ENCODE measurements at places on chromosomes 7 and 10. TPM values are rescaled to one million over a fixed set of nuclear protein-coding genes. Genes with fewer than 3 reads are reported as not detected.

Gene TMEM229A
- total RNA-seq, result not detected

DNA sequence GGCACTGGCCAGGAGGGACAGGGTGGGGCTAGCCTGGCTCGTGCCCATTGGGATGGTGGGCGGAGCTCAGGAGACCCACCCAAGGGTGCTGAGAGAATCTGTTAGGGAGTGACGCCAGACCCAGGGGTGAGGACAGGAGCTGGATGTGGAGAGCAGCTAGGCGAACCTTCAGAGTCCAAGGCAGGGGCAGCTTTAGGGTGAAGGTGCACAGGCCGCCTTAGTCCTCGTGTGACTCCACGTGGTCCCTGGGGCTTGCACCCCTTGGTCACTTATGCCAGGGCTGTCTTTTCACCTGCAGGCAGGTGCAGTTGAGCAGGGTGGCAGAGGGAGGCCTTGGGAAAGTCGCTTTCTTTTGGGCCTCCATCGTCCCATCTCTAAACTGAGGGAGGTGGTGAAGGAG lies 4.3 kb downstream of the RAMP3 start:
- no peaks in the 10 kb centered on the region for H3K4me1 ChIP-seq
- peak; percentile 32 for DNase-seq
- H3K27ac ChIP-seq, result peak overlapping the region; percentile 53
- H3K36me3 ChIP-seq, result no peaks in the 10 kb centered on the region
- H3K27me3 ChIP-seq, result peaks cover 9% of the 10 kb centered on the region

Gene CHCHD2
- total RNA-seq, result 199 TPM

DNA sequence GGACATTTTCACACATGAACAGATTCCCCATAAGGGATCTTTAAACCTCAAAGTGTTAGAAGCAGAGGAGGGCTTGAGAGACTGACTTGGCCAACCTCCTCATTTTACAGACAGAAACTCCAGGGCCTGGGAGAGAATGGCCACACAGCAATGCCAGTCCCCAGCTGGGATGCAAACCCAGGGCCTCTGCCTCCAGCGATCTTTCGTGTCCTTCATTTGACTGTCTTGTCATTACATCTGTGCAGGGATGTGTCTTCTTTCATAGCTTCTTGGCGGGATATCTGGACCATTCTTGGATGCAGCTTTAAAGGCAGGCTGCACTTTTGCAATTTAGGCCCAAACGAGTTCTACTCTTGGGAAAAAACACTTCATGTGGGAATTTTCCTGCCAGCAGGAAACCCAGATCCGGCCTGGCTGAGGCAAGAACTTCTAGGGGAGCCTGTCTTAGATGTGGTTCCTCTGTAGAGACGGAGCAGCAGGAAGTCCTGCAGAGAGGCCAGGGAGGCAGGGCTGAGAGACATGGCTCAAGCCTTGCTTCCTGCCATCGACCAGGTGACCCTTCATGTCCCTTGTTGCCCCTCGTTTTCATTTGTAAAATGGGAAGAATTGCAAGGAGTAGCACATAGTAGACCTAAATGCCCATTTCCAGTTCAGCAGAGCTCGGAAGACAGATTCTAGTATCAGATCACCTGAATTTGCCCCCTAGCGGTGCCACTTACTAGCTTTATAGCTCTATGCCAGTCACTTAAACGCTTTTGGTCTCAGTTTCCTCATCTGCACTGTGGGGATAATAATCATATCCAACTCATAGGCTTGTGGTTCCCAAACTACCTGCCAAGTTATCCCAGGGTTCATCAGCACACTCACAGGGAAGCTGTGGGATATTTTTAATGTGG lies 43.9 kb upstream of the SLC29A3 start:
- H3K27ac ChIP-seq, result no peak overlapping the region
- no peak for DNase-seq
- peaks cover 11% of the 10 kb centered on the region for H3K4me1 ChIP-seq
- H3K27me3 ChIP-seq, result no peaks in the 10 kb centered on the region

Gene HTR7
- 0.32 TPM for total RNA-seq

Gene CDCA7L
- total RNA-seq, result 33.9 TPM

Gene FGF8
- total RNA-seq, result not detected

DNA sequence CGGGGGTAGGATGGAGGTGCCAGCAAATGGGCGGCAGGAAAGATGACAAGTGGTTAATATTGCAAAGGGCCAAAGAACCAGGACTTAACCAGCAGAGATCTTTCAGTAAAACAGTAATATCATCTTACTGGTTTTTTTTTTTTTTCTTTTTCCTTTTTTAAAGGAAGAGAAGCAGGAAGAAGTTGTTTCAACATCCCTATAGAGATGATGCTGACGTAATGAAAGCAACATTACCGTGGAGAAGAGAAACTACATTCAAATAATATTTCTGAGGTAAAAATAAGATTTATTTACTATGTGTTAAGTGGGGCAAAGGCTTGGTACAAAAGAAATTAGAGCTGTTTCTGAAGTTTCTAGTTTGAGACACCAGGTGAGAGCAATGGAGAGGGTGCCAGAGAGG lies 11.0 kb downstream of the MINDY3 start:
- H3K4me3 ChIP-seq, result no peak overlapping the region
- H3K27me3 ChIP-seq, result no peaks in the 10 kb centered on the region
- DNase-seq, result no peak

Gene LMTK2
- total RNA-seq, result 24.5 TPM

GRCh38 chr10:58885686-58886345 lies 290.6 kb upstream of the PHYHIPL start:
- H3K36me3 ChIP-seq, result no peaks in the 10 kb centered on the region
- no peaks in the 10 kb centered on the region for H3K4me1 ChIP-seq
- DNase-seq, result no peak
- H3K27ac ChIP-seq, result no peak overlapping the region
- no peaks in the 10 kb centered on the region for H3K27me3 ChIP-seq
- no peak overlapping the region for H3K4me3 ChIP-seq

DNA sequence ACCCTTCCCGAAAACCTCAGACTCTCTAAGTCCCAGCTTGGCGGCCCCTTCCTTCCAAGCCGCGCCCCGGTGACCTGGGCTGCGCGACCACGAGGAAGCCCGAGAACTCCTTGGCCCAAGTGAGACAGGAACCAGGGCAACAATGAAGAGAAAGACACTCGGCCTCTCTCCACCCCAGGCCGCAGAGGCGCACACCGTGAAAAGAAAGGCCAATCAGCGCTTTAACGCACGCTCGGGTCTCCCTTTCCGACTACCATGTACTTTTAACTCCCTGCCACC lies 166.4 kb upstream of the PPP1R3A start:
- DNase-seq, result no peak
- H3K36me3 ChIP-seq, result no peaks in the 10 kb centered on the region
- peaks cover 61% of the 10 kb centered on the region for H3K27me3 ChIP-seq
- H3K27ac ChIP-seq, result peak overlapping the region; percentile 81
- peaks cover 30% of the 10 kb centered on the region for H3K4me1 ChIP-seq
- peak overlapping the region; percentile 58 for H3K4me3 ChIP-seq

DNA sequence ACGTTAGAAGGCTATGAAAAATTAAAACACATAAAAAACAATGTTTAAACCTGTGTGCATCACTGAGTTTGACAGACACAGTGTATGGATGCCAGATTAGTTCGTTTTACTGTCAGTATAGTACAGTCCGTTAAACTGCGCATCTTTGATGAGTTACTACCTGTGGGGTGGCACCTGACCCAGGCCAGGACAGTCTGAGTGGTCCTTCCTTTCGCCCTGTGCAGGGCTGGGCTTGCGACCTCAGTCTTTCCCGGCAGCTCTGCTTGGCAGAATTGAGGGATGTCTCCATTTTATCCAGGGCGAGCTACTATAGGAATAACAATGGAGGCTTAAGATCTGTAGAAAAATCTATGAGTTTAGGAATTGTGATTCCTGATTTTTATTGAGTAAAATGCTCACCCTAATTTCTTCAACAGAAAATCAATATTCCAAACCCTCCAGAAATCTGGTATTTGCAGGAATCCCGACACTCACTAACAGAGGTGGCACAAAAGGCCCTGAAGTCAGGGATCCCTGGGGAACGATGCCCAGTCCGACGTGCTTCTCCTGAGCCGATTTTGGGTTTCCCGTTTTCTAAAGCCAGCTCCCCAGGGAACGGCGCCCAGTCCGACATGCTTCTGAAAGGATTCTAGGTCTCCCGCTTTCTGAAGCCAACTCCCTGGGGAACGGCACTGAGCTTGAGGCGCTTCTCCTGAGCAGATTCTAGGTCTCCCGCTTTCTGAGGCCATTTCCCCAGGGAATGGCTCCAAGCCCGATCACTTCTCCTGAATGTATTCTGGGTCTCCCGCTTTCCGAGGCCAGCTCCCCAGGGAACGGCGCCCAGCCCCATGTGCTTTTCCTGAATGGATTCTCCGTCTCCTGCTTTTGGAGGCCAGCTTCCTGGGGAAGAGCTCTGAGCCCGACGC lies 377.6 kb downstream of the DNAJB6 start:
- H3K36me3 ChIP-seq, result no peaks in the 10 kb centered on the region
- no peak overlapping the region for H3K27ac ChIP-seq
- H3K27me3 ChIP-seq, result no peaks in the 10 kb centered on the region
- DNase-seq, result peak; percentile 28

DNA sequence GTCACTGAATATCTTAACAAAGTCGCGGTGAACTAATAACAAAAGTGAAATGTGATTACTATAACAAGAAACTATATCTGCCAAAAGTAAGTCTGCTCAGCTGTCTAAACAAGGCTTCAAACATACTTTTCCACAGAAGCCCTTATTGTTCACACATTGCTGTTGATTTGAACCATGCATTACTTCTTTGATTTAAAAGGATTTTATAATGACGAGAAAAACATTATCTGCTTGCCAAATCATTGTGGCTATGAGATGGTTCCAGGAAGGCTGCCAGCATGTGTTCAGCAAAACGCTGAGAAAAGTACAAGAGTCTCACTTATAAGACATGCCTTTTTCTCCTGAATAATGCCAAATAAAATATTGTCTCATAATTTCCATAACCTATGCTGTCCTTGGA lies 24.4 kb downstream of the RNF133 start:
- no peak overlapping the region for H3K4me3 ChIP-seq
- peak overlapping the region; percentile 26 for H3K27ac ChIP-seq
- H3K27me3 ChIP-seq, result no peaks in the 10 kb centered on the region
- H3K36me3 ChIP-seq, result no peaks in the 10 kb centered on the region

Gene PNLIPRP3
- not detected for total RNA-seq

DNA sequence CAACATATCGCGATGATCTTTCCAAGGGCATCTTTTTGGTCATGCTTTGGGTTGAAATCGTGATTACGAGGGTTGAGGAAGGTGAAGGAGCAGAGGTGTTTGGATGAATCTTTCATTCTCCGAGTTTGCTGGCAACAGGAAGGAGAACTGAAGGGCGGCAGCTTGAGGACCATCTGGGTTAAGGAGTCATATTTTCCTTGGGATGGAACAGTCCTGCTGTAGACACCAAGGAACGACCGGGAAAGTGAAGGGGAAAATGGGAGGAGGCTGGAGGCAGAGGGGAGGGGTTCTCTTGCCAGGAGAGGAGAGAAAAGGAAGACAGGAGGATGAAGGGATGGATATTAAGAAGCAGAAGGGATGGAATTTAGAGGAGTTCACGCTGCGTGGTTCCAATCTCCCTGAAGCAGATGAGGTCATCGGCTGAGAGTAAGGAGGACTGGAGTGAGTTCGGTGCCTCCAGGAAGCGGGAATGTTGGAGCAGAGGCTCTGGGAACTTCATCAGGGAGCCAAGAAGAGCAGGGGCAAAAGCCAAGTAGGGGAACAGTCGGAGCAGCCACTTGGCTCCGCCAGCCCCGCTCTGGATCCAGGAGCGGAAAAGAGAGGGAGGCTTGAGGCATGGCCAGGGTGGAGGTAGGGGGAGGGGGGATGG lies 116.6 kb upstream of the GALNT17 start:
- H3K27ac ChIP-seq, result no peak overlapping the region
- H3K4me3 ChIP-seq, result no peak overlapping the region
- DNase-seq, result no peak
- no peaks in the 10 kb centered on the region for H3K36me3 ChIP-seq

Gene TMEM176A
- 57.4 TPM for total RNA-seq

DNA sequence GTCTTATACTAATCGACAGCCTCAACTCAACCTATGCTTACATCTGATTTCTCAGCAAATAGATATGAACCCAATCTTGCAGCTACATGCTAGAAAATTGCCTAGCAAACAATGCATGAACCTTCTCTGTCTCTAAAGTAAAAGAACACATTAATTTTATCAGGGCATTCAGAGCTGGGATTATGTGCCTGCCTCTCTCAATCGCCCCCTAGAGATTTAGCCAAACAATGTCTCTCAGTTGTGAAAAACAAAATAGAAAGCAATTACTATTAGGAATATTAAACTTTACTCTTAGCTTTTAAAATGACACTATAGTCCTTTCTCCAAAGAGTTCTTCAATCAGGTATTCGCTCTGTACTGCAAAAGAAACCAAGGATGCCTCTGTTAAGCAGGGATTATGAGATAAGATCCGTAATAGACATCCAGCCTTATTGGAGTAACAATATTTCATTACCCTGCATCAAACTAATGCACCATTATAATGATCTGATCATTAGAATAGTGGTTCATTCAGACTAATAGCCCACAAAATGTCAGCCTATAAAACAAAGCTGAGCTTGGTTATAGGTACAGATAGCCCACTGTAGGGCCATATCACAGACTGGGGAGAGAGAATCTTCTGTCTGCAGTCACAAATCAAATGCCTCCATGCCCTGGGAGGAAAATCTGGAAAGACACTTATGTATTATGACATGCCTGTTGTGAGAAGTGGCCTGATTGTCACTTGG lies 736.9 kb downstream of the PARD3 start:
- H3K36me3 ChIP-seq, result no peaks in the 10 kb centered on the region
- no peaks in the 10 kb centered on the region for H3K27me3 ChIP-seq
- no peaks in the 10 kb centered on the region for H3K4me1 ChIP-seq
- no peak for DNase-seq
- H3K27ac ChIP-seq, result peak overlapping the region; percentile 71
- no peak overlapping the region for H3K4me3 ChIP-seq

DNA sequence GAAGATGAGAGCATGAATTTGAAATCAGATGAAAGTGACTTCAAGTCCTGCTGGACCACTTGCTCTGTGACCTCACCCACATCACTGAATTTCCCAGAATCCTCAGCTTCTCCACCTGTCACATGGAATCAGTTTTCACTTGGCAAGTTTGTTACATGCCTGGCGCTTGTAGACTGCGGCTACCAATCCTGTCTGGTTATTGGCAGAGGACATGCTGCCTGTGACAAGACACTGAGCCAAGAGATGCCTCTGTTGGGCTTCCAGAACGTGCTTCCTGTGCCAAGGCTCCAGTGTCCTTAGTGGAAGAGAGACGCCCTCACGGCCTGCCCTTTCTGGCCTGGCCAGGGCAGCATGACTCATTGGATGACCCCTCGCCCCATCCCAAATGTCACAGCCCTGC lies 4.4 kb upstream of the MYL10 start:
- no peaks in the 10 kb centered on the region for H3K4me1 ChIP-seq
- peaks cover 6% of the 10 kb centered on the region for H3K27me3 ChIP-seq
- H3K4me3 ChIP-seq, result no peak overlapping the region

Gene C10orf105
- 0.32 TPM for total RNA-seq

- H3K27ac ChIP-seq, result no peak overlapping the region
- no peak for DNase-seq
- H3K4me3 ChIP-seq, result no peak overlapping the region
- no peaks in the 10 kb centered on the region for H3K4me1 ChIP-seq
- peaks cover 11% of the 10 kb centered on the region for H3K27me3 ChIP-seq
Observed at GRCh38 chr10:112210666-112211065, 27.1 kb upstream of the GPAM start.
